ENCODE measurements at places on chromosomes 2 and 18.
A peak's percentile ranks its signal among the peaks of the same experiment; 100 is the strongest.

DNA sequence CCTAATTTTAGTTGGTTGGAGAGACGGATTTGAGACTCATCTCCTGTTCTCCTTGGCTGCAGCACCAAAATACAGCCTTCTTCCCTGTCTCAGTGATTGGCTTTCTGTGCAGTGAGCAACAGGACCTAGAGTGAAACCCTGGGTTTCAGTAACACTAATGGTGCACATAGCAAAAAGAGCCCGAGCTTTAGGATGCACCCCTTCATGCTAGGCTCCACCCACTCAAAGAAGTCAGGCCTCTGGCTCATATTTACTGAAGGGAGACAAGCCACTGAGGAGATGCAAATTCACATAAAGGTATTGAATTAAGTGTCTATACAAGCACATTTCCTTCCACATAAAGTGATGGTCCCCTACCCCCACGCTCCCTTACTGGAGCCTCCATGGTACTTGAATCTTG, 131.9 kb upstream of the CHAC2 start:
- DNase-seq, result no peak

DNA sequence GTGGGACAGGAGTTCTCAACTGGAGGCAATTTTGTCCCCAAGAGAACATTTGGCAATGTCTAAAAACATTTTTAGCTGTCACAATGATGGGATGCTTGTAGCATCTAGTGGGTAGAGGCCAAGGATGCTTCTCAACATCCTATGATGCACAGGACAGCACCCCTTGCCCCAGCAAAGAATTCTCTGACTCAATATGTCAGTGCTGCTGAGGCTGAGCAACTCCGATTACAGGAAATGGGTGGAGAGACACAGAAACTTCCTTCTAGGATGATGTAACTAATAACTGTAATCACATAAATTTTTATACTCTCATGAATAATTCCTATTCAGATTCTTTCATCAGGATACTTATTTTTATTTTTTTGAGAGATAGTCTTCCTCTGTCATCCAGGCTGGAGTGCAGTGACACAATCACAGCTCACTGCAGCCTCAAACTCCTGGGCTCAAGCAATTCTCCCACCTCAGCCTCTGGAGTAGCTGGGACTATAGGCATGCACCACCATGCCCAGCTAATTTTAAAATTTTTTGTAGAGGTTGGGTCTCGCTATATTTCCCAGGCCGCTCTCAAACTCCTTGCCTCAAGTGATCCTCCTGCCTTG, 120.3 kb upstream of the ACAA2 start:
- no peak for DNase-seq

DNA sequence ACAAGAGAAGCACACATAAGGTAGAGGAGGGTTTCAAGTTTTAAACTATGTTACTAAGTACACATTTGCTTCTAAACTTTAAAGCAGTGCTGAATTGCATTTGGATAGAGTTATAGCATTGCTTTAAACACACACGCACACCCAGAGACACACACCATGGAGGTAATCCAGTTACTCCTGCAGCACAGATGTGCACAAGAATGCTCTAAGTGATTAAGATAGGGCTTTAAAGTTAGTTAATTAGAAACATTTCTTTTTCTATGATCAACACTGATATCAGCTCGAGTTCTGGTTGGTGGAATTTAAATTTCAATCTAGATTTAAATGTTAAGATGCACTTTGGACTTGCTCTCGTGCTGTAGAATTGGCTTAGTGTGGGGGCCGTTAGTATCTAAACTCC, 492.3 kb downstream of the ZEB2 start:
- no peak for DNase-seq

DNA sequence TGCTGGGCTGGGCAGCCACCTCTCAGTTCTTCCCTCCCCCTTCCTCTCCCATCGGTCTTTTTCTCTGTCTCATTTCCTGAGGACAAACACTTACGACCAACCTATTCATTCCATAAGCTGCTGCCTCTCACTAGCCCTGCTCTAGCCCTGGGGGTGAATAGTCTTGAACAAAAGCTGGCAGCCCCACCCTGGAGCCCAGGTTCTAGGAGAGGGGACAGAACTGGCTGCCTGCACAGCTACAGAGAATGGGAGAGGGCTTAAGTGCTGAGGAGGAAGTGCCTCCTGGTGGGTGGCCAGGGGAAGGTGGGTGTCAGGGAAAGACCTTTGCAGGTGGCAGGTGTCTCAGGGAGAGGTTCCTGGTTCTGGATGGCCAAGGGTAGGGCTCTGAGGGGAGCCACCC, 22.8 kb downstream of the ANO7 start:
- no peak for DNase-seq

DNA sequence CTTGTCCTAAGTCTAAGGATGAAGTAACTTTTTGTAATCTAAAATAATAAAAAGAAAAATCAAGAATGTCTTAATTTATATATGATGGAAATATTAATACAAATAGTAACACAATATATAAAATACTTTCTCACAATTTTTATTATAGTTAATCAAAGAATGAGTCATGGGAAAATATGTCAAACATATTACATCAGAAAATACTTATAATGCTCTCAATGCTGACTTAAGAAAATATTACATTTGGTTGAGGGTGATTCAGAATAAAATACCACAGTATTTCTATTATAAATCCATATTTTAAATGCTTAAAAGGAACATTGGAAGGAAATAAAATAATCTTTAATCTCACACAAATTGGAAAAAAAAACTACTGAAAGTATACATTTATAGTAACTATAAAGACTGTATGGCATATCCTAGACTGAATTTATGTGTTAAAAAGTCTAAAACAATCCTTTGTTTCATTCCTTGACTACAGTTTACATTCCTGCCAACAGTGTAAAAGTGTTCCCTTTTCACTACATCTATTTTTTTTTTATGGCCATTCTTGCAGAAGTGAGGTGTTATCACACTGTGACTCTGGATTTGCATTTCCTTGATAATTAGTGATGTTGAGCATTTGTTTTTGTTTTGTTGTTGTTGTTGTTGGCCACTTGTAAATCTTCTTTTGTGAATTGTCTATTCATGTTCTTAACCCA, 1573.5 kb upstream of the ACVR2A start:
- no peak for DNase-seq

DNA sequence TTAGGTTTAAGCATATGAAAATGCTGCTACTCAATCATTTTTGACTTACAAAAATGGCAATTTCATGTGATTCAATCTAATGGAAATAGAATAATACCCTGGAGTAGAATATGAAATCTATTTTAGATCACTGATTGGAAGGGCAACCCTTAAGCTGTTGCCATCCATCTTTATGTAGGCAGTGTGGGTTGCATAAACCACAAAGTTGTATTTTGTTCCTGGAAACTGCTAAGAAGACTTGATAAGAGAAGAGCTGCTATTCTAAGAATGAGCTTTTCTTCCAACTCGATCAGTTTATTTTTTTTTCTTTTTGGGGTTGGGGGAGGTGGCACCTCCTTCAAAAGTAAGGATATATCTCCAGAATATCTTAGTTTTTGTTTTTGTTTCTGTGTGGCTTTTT, 60.2 kb downstream of the CAVIN2 start:
- no peak for DNase-seq

- no peak for DNase-seq
These were observed 14.0 kb upstream of the ITGAV start for GRCh38 chr2:186575856-186576255.

- DNase-seq, result no peak
These were observed 87.4 kb upstream of the ITGB6 start for GRCh38 chr2:160287476-160287875.

DNA sequence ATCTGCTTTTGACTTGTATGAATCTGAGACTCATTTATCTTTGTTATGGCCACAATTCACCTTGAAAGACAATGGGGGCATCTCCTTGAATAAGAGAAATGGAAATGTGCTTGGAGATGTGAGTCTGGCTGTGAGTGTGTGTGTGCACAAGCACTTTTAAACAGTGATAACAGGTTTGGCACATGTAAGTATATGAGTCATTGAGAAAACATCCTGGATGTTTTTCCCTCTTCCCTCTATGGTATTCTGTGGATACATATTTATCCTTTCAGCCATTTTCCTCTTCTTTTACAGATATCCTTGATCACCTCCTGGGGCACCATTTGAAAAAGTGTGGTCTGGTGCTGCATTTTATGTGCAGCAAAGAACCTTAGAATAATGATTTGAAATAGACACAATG, 317.3 kb upstream of the THUMPD2 start:
- DNase-seq, result no peak

GRCh38 chr18:10053861-10054260, 140.0 kb downstream of the VAPA start:
- no peak for DNase-seq

GRCh38 chr2:12697617-12698016, 19.1 kb upstream of the TRIB2 start:
- DNase-seq, result no peak

- no peak for DNase-seq
These were observed 41.1 kb downstream of the LCLAT1 start for GRCh38 chr2:30488012-30488659.

GRCh38 chr2:54504866-54505265, 48.7 kb downstream of the SPTBN1 start:
- no peak for DNase-seq

GRCh38 chr2:27735263-27735904, 36.1 kb upstream of the MRPL33 start:
- DNase-seq, result peak; percentile 75

GRCh38 chr2:152385650-152386049, 50.7 kb downstream of the FMNL2 start:
- no peak for DNase-seq

DNA sequence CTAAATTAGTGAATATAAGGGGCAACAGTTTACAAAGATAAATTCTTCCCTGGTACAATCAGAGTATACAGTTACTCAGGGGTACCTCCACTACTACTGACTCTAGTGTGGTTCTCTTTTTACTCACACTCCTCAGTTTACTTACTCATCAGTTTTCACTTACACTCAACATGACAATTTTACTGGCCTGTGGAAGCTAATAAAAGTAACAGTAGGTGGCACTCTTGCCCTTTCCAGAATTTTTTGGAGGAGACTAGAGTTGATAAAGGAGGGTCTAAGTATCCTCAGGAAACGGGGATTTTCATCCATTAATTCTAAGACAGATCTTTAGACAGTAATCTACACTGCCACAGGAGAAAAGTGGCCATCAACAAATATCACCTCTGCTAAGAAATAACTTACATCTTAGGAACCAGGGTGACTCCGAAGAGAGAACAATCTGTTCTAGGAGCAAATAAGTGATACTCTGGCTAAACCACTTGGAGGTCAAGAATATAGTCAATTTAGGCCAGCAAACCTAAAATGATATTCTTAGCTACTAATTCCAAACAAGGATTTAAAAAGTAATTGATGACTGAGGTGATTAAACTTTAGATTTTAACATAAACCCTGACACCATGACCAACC, 61.3 kb downstream of the ATL2 start:
- peak; percentile 10 for DNase-seq

GRCh38 chr2:135768863-135769262, 27.2 kb downstream of the UBXN4 start:
- no peak for DNase-seq

DNA sequence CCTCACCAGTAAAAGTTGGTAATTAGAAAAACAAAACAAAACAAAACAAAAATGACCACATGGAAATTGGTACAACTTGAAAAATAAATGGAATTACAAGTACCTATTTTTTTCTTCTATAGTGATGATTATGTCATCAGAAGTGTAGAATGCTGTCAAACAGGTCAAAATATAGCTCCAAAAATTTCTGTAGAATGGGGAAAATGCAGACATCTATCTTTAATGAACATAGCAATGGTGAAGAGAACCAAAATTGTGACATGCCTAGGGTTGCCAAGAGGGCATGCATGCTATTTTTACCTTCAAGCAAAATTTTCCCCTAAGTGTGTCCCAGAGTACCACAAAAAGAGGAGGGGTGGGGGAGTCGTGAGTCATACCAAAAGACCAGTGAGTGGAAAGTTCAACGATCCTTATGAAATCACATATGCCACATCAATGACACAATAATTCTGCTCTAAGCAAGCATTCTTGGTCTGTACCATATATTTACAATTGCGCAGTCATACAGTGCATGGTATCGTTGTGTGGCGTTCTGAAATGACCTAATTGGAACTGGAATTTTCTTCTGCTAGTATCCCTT, 1436.4 kb downstream of the SUCLG1 start:
- DNase-seq, result no peak

DNA sequence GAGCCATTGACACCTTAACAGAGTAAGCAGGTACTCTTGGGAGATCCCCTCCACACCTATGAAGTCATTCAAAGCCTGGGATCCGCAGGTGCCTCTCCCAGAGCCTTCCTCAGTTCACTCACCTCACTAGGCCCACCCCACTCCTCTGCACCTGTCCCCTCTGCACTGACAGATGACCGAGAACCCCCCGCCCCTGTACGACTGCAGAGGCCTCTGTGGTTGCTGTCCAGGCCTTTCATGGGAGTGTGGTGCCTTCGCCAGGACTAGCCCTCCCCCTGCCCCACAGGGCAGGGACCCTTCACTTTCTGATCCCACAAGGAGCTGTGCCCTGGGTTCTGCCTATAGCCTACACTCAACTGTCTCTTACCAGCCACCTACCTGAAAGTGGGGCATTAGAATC, 238.5 kb downstream of the ZBTB7C start:
- no peak for DNase-seq

GRCh38 chr2:235669983-235670962, 176.4 kb downstream of the AGAP1 start:
- no peak for DNase-seq

GRCh38 chr2:214716811-214717560, 92.5 kb downstream of the BARD1 start:
- no peak for DNase-seq

- no peak for DNase-seq
These were observed 58.7 kb downstream of the IL1RL2 start for GRCh38 chr2:102245266-102246151.

DNA sequence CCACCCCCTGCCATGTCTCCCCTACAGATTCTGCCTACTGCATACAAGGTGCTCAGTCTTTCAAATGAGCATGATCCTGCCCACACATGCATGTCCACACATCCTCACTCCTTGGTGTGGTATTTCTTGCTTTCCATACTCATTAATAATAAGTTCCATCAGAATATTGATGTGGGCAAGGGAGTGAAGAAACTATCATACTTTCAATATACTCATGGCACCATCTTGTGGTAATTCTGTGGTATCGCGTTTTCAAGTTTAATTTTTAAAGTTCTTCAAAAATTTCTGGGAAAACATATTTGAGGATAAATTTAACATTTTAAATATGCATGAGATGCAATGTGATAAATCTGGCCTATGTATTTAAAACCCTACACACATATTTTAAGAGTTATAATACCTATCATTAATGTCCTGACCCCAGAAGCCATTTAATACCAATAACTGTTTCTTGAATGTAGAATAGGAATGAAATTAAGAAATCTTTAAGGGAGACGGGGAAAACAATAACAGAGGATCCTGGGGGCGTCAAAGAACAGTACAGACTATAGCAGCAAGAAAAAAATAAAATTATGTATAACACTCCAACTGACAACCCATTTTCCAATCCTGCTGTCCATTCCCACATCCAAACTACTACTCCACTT, 110.1 kb downstream of the ZNF385B start:
- no peak for DNase-seq

DNA sequence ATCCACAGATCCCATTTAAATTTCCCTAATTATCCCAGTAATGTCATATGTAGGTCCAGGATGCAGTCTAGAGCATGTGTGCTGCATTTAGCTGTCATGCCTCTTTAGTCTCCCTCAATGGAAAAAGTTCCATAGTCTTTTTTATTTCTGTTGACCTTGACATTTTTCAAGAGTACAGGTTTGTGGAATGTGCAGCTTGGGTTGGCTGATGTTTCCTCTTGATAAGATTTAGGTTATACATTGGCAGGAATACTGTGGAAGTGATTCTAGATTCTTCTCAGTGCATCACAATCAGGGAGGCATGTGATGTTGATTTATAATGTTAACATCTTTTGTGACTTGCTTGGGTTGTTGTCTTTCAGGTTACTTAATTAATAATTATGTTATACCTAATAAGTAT, 42.5 kb downstream of the PPM1B start:
- no peak for DNase-seq

All from CD4-positive, alpha-beta T cell treated with Interleukin-6 for 4 hours (primary cell).